Stimulated activated memory B cell treated with anti-CD40 and anti-IgM and Interleukin-4, amounts not matched to agents 10 μg/mL and 1 μg/mL and 100 μg/mL, for 72 hours (primary cell): ENCODE measurements at places on chromosomes 5 and 9.

DNA sequence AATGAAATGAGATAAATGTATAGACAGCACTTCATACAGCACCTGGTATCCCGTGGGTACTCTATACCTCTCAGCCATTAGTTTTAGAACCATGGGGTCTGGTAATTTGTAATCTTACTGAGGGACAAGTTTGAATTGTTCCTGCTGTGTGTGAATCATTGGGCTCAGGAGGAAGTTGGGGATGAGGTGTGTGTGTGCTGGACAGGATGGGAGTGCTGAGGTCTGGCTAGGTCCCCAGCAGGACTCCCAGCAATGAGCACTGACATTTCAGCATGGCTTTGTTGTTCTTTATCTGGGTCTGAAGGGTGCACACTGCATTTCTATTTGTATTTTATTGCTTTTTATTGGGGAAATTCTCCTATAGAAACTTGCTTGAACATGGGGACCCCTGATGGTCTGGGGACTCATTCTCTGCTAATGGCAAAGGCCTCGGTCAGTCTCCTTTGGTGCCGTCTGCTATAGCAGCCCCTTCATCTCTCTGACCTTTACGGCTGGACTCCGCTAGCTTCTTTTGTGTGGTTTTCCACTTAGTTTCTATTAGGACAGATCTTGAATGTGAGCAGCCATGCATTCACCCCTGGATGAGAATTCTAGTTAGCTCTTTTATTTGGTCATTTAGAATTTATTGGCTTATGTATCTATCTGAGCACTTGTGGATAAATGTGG is 98.1 kb downstream of the SREK1 start:
- no peak overlapping the region for H3K27ac ChIP-seq
- no peak overlapping the region for H3K4me3 ChIP-seq
- no peak for ATAC-seq
- H3K36me3 ChIP-seq: no peaks in the 10 kb centered on the region
- H3K4me1 ChIP-seq: no peaks in the 10 kb centered on the region

GRCh38 chr5:147788023-147788422 is 5.5 kb upstream of the JAKMIP2 start:
- H3K27me3 ChIP-seq: no peaks in the 10 kb centered on the region
- no peak overlapping the region for H3K27ac ChIP-seq
- H3K4me1 ChIP-seq: no peaks in the 10 kb centered on the region
- no peaks in the 10 kb centered on the region for H3K36me3 ChIP-seq
- ATAC-seq: no peak

DNA sequence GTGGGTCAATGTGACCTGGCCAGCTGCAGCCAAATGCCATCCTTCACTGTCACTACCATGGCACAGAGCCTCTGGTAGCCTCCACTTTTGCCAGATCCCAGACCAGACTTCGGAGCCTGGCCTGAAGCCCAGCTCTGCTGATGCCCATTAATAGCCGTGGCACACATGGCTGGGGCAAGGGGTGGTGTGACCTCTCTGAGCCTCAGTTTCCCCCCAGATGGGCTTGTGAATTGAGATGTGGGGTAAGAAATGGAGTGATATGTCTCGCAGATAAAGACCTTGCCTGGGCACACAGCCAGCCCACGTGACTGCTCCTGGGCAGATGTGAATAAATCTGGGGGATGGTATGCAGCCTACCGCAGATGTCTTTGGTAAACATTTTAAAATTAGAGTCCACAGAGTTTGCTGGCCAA is 13.9 kb downstream of the SUSD3 start:
- H3K27ac ChIP-seq: peak overlapping the region; percentile 44
- peaks cover 22% of the 10 kb centered on the region for H3K36me3 ChIP-seq
- no peak overlapping the region for H3K4me3 ChIP-seq
- no peaks in the 10 kb centered on the region for H3K27me3 ChIP-seq

DNA sequence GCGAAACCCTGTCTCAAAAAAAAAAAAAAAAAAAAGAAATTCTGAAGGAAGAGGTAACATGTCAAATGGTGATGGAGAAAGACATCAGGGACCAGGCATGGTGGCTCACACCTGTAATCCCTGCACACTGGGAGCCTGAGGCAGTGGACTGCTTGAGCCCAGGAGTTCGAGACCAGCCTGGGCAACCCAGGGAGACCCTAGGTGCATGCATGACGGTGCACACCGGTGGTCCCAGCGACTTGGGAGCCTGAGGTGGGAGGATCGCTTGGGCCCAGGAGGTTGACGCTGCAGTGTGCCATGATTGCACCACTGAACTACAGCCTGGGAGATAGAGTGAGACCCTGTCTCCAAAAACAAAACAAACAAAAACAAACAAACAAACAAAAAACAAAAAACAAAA is 1.8 kb downstream of the ISCA1 start:
- ATAC-seq: no peak
- H3K4me3 ChIP-seq: peak overlapping the region; percentile 87
- H3K27ac ChIP-seq: no peak overlapping the region
- peaks cover 40% of the 10 kb centered on the region for H3K4me1 ChIP-seq
- no peaks in the 10 kb centered on the region for H3K27me3 ChIP-seq

DNA sequence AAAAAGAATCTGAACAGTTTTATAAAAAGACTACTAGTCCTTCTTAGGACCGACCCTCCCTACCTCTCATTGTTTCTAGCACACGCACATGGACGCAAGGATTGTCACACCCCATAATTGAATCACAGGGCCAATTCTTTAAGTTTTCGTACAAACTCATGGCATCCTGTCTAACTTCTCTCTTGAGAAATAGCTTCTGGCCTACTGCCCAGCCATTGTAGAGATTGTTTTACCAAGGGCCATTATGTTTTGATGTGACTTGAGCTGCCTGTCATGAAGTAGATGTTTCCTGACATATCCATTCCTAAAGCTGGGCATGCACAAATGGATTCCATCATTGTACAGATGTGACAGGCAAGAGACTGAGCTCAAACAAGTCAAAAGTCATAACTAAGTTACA is 1672.1 kb upstream of the C9orf72 start:
- no peak overlapping the region for H3K27ac ChIP-seq
- no peak overlapping the region for H3K4me3 ChIP-seq
- no peaks in the 10 kb centered on the region for H3K27me3 ChIP-seq
- no peak for ATAC-seq

DNA sequence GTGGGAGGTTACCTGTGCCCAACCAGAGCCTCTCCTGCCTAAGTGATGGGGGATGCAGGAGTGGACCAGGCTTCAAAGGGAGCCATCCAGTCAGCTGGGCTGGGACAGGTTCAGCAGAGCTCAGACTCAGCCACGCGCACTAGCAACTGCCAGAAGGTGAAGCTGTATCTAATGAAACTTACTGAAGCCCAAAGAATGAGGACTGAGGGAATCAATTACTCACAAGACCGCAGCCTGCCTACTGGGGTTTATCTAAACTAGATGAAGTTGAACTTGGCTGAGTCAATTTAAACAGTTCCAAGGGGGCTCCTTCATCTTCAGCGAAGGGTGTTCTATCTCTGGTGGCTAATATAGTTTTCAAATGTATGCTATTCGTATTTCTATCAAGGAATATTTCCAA is 11.4 kb downstream of the HAND1 start:
- no peaks in the 10 kb centered on the region for H3K4me1 ChIP-seq
